Stimulated activated CD4-positive, alpha-beta T cell treated with anti-CD3 and anti-CD28 coated beads, Interleukin-12 subunit alpha, Interleukin-12 subunit beta, amount 100 ng/mL, for 4 hours (primary cell): ENCODE measurements at places on chromosomes 6 and 20.

GRCh38 chr20:19212469-19212815, at the start of gene SLC24A3:
SLC24A3 (plus strand) TSS chr20:19212642.
- DNase-seq = no peak

GRCh38 chr6:166450167-166450873, 67.6 kb upstream of the MPC1 start:
- DNase-seq = no peak

DNA sequence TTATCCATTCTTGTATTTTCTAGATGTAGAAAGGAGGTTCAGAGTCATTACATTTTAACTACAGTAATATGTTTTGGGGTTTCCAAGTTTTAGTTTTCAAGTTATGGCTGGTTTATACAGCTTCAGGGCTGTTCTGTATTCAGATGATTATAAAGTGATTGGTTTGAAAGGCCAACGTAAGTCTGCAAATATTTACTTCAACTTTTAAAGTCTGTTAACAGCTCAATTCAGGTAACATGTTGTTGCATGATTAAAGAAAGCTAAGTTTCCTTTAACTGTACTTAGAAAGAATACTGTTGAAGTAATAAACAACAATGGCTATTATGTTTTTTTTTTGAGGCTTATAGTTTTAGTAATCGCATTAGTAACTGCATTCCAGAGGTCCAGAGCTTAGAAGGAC, 22.8 kb upstream of the GCLC start:
- DNase-seq = no peak

- no peak for DNase-seq
Measured at GRCh38 chr6:155116571-155116910, 121.4 kb downstream of the TIAM2 start.

DNA sequence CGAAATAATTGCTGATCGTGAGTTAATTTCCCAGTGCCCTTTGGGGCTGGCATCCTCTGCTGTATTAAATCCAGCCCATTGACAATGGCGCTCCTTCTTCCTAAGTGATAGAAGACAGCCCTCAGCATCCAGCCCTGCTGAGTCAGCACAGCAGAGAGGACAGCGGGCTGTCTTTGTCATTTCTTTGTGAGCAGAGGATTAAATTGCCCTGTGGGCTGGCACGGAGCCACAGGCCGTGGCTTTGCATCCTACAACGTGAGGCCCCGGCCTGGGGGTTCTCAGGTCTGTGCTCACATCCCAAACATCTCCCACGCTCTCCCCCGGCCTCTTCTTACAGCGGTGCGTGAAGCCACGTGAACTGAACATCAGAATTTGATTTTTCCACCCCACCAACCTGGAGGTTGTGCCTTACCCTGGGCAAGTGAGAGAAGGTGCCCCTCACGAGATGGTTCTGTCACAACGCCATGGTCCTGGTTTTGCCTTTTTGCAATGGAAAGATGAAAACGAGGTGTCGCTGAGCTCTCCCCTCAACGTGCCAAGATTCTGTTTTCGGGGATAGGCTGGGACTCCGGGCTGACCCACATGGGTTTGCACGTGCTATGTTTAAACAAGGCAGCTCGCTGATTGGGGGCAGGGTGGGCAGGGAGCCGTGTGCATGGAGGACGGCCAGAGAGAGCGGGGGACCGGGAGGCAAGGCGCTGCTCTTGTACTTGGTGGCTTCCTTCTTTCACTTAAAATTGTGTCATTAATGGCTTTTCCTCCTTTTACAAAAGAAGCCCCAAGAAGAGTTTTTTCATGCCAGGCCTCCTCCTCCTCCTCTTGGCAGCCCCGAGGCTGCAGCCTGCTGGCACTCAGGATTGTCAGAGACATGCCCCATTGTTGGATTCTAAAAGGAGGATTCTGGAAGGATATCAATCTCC, 19.5 kb downstream of the CDH4 start:
- DNase-seq = no peak

- DNase-seq = no peak
Measured at GRCh38 chr6:169415179-169415578, 161.5 kb upstream of the THBS2 start.
